ENCODE measurements at places on chromosomes 12 and 14.

DNA sequence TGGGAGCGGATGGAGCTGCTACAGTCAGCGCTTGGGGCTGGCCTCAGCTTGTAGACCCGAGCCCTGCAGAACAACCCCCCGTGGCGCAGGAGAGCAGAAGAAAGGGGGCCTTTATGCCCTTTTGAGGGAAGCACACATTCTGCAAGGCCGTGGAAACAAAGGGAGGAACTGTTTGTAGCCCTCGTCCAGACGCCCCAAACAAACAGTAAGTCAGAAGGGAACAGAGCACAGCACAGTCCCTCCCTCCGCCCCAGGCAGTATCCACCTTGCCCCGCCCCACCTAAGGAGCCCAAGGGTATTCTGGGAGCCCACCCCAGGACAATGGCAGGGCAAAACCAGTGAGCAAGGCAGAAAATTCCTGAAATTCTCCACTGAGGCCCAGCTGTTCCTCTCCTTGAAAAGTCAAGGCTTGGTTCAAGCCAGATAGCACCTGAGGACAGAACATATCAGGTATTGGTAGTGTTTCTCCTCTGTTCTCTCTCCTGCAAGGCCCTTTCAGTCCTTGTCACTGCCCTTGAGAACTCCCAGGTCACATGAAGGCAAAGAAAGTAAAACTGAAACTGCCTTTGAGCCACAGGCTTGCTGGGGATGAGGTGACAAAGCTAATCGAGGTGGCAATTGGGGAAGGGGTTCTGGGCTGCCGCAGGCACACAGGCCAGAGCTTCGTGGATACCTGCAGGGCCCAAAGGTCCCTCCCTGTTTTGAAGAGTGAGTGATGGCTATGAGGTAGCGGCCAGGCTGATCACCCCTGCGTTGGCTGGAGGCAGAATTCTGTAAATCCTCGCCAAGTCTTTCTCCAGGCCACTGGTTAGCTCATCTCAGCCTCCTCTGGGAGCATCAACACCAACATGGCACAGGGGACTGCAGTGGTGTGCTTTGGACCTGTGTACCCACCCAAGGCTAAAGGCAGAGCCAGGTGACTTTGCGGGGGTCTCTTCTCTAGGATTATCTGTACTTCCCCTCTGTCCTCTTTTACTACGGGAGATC is 499 bp downstream of the DGLUCY start:
- DNase-seq = peak; percentile 48

- DNase-seq = peak; percentile 70
Measured at GRCh38 chr12:57604992-57605810, 577 bp downstream of the DTX3 start.

GRCh38 chr12:63843721-63844390 is 644 bp upstream of the SRGAP1 start:
- peak; percentile 95 for DNase-seq

- DNase-seq = no peak
Measured at GRCh38 chr14:66815687-66816086, 307.7 kb downstream of the GPHN start.

DNA sequence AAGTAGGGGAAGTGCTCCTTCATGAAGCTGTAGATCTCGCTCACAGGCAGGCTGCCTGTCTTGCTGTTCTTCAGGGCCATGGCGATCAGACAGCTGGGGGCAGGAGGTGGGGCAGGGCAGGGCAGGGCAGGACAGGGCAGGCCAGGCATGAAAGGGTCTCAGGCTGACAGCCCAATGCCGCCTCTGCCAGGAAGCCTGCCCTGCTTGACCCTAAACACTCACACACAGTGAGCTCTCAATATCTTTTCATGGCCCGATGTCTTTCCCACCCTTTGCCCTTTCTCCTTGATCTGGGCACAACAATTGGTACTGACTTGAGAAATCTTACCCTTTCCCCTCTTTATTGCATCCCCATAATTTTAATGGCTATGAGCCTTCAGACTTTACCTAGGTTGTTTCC is 22.4 kb downstream of the FOXN4 start:
- no peak for DNase-seq

DNA sequence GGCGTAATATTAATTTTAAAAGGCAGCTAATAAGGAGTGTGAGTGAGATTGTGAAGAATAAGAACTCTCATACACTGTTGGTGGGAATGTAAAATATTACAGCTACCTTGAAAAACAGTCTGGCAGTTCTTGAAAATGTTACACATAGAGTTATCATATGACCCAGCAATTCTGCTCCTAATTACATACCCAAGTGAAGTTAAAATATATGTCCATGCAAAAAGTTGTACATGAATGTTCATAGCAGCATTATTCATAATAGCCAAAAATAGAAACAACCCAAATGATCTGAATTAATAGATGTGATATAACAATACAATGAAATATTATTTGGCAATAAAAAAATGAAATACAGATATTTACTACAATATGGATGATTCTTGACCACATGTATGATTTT is 68.2 kb downstream of the RASSF8 start:
- DNase-seq = no peak

DNA sequence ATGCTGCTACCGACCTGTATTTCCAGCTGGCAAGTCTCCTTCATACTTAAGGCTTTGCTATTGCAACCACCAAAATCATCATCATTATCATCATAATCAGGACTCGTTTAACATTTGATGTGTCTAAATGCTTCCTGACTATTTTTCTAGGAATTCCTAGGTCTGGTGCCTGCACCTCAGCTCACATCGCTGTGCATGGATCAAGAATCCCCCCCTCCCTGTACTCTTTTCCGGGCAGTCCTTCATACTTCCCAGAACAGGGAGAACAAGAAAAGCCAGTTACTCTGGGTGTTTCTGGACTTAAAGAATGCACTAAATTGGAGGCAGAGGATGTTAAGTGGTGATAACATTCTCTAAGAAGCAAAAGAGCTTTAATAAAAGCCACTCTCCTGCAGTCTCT is 9.4 kb downstream of the ERP27 start:
- DNase-seq = no peak

DNA sequence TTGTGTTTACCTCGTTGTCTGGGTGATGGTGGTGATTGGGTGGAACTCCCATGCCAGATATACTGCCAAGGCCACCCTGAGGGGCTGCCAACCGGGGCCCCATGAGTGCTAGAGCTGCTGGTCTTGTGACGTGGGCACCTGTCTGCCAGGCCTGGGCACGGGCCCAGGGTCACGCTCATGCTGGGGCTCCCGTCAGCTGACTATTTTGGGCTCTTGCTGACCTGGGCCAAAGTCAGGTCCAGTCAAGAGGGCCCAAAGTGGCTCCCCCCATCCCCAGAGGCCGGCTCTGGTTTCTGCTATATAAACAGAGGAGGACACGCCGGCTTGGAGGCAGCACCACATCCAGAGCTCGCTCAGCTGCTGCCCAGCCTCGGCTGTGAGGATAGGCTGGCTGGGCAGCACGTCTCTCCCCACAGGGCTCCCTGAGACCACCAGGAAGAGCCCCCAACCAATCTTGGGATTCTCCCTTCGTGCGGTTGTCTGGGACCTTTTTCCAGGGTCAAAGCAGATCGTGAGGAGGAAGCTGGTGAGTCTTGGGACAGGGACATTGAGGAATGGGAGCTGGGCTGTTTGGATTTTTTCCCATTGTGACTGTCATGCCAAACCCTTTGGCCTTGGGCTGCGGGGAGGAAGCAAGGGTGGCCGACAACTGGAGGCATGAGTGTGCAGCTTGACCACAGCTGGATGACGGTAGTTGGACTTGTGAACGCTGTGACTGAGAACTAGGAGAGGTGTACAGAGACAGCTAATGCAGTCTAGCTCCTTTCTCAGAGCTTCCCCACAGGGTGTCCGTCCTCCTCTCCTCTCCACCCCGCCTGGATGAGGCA is 7.6 kb upstream of the NR4A1 start:
- DNase-seq = peak; percentile 89

DNA sequence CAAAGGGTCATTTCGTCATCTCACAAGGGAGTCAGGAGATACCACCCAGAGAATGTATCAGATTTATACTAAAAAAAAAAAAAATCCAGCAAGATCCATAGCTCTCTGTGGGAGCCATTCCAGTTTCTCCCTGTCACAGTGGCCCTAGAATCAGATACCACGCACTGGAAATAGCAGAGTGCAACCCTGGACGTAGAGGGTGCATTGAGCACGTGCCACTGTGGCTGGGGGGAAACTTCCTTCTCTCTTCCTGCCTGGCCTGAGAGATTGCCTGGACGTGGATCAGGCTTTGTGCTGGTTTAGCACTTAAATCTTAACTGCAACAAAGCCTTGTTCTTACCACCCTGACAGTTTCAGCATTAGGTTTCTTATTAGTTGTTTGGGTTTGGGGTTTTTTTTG is 124.3 kb downstream of the FBXL14 start:
- DNase-seq = no peak

GRCh38 chr14:43041976-43042375 is 1435.3 kb downstream of the LRFN5 start:
- DNase-seq = no peak

DNA sequence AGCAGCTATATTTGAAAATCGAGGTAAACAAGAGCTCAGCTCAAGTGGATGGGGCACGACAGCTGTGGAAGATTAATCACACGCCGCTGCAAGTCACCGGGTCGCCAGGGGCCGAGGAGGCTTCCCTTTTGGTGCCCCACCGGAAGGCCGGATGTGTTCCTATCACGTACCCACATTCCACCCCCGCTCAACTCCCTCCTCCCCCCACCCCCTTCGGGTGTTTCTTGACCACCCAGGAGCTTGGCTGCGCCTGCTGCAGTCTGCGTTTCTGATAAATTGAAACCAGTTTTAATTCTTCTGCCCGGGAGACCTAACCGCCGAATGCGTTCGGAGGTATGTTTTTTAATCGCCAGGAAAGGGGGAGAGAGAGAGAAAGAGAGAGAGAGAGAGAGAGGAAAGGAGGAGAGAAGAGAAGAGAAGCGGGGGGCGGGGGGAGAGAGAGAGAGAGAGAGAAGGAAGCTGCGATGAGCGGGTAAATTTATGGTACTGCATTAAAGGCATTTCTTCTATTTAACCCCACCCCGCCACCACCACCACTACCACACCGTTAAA is 1.8 kb downstream of the SLC8A3 start:
- DNase-seq = no peak

DNA sequence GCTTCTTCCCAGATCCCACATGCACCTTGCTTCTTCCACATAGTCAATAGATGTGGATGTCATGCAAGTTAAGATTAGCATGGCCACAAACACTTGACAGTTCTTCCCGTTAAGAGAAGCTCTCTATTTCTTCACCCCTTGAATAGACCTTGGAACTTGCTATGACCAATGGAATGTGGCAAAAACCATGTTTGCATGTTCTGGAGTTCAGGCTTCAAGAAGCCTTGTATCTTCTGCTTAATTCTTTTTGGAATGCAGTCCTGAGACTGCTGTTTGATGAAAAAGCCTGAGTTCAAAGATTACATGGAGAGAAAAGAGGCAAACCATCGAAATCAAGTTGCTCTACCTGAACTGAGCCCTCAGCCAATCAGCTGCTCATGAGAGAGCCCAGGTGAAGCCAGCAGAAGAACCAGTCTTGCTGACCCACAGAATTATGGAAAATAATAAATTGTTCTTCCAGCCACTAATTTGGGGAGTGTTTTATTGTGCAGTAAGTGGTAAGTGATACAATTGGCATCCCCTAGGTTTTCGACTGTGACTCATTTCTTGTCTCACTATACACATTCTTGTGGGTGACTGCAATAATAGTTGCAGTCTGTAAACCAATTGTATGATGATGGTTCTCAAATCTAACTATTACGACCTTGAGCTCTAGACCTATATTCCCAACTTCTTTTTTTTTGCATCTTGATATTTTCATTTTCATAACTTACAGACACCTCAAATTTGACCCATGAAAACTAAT is 12.6 kb downstream of the RASSF9 start:
- no peak for DNase-seq

- DNase-seq = no peak
Measured at GRCh38 chr12:104682790-104683279, 226.1 kb downstream of the CHST11 start.

GRCh38 chr14:66131111-66131510 is 355.1 kb upstream of the CCDC196 start:
- DNase-seq = no peak

DNA sequence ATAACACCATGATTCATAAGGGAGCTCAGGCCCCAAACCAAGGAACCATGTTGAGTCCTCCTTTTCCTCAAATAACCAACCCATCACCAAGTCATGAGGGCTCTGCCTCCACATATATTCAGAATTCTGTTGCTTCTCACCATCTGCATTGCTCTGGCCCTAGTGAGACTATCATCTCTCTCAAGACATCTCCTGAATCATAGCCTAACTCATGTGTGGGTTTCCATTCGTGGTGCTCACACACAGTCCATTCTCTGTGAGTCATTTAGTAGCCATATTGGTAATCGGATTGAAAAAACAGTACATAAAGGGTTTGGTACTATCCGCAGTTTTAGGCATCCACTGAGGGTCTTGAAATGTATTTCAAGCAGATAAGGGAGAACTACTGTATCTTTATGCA is 5.1 kb upstream of the SLC38A2 start:
- DNase-seq = no peak

GRCh38 chr14:83974647-83975163 is 1555.2 kb upstream of the FLRT2 start:
- DNase-seq = no peak

DNA sequence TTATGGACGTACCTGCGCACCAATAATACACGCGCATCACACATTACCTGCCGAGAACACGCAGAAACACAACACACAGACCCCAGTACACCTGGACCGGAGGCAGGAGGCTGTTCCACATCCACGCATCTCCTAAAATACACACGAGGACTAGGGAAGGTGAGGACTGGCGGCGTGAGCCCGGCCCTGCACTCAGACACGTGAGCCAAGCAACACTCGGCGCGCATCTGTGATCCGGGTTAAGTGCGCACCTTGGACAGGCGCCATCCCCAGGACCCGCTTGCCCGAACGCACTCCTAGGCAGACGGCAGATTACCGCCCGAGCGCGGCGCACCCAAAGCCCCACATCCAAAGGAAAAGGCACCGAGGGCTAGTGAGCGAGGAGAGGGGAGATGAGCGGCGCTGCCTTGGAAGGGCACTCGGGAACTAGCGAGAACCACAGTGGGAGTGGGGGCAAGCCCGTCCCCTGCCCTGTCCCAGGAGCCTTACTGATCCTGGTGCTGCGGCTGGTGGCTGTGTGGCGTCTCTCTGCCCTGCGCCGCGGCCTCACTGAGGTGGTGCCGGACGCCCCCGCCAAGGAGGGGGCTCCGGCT is 417 bp downstream of the GLS2 start:
- DNase-seq = peak; percentile 60

GRCh38 chr12:121534495-121535148 is 46.2 kb downstream of the KDM2B start:
- peak; percentile 37 for DNase-seq

GRCh38 chr14:37985826-37986470 is 221.8 kb upstream of the SSTR1 start:
- no peak for DNase-seq

- DNase-seq = no peak
Measured at GRCh38 chr14:69581316-69581935, 6.8 kb upstream of the CCDC177 start.

- no peak for DNase-seq
Measured at GRCh38 chr12:92601176-92601575, 101.6 kb upstream of the PLEKHG7 start.

DNA sequence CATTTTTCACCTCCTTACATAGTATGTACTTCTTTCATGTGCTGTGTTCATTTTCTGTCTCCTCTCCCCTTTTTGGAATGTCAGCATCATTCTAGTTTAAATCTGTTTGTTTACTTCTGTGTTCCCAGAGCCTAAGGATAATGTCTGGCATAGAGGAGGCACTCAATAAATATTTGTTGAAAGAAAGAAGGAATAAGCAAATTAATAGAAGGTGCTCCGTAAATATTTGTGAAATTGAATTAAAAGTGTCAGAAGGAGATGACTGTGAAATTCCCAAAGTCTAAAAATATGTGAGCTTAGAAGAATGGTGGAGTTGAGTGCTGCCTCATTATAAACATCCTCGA is 3.3 kb upstream of the CDKN1B start:
- no peak for DNase-seq

GRCh38 chr12:6752167-6752920 is 597 bp downstream of the MLF2 start:
- no peak for DNase-seq
